ENCODE measurements at places on chromosomes 12 and 14.

GRCh38 chr14:105863296-105864108 lies 337.1 kb downstream of the TMEM121 start:
- H3K4me1 ChIP-seq = no peaks in the 10 kb centered on the region
- H3K4me3 ChIP-seq = no peak overlapping the region
- H3K27ac ChIP-seq = no peak overlapping the region
- H3K27me3 ChIP-seq = no peaks in the 10 kb centered on the region
- H3K36me3 ChIP-seq = no peaks in the 10 kb centered on the region

DNA sequence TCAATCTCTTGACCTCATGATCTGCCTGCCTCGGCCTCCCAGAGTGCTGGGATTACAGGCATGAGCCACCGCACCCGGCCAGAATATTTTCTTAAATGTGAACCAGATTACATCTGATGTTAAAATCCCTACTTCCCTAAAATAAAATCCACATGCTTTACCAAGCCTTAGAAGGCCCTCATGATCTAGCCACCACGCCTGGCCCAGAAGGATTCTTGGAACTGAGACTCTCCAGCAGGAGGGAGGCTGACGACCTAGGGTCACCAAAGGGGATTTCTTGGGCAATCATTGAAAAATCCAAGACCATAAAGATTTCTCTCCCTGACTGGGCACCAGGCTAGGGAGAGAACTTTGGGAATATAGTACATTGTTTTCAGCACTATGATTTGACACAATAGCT lies 25.2 kb upstream of the RASSF3 start:
- H3K4me1 ChIP-seq = peaks cover 5% of the 10 kb centered on the region
- DNase-seq = no peak
- H3K4me3 ChIP-seq = no peak overlapping the region
- H3K27ac ChIP-seq = no peak overlapping the region

- H3K4me3 ChIP-seq = no peak overlapping the region
- H3K27ac ChIP-seq = no peak overlapping the region
- H3K27me3 ChIP-seq = no peaks in the 10 kb centered on the region
- H3K4me1 ChIP-seq = no peaks in the 10 kb centered on the region
- H3K36me3 ChIP-seq = no peaks in the 10 kb centered on the region
- no peak for DNase-seq
Observed at GRCh38 chr14:21169573-21169972, 13.7 kb upstream of the OR5AU1 start.

DNA sequence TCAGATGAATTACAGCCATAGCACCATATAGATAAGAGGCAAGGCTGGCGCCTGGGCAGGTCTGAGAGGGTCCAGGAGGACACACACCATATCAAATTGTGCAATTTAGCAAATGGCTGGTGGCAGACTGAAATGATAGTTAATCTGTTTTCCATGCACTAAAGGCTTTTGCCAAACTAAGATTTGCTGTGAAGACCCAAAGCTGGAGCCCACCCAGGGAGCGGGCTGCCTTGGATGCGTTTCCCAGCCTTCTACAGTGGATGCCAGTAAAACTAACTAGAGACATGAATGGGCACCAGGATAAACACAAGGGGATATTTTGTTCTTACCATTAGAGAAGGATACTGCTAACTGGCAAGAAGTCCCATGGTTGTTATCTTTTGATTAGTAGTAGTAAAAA lies 475.1 kb downstream of the DPF3 start:
- H3K36me3 ChIP-seq = no peaks in the 10 kb centered on the region
- no peak for DNase-seq
- H3K4me1 ChIP-seq = no peaks in the 10 kb centered on the region
- H3K27ac ChIP-seq = no peak overlapping the region
- no peak overlapping the region for H3K4me3 ChIP-seq
- H3K27me3 ChIP-seq = no peaks in the 10 kb centered on the region

DNA sequence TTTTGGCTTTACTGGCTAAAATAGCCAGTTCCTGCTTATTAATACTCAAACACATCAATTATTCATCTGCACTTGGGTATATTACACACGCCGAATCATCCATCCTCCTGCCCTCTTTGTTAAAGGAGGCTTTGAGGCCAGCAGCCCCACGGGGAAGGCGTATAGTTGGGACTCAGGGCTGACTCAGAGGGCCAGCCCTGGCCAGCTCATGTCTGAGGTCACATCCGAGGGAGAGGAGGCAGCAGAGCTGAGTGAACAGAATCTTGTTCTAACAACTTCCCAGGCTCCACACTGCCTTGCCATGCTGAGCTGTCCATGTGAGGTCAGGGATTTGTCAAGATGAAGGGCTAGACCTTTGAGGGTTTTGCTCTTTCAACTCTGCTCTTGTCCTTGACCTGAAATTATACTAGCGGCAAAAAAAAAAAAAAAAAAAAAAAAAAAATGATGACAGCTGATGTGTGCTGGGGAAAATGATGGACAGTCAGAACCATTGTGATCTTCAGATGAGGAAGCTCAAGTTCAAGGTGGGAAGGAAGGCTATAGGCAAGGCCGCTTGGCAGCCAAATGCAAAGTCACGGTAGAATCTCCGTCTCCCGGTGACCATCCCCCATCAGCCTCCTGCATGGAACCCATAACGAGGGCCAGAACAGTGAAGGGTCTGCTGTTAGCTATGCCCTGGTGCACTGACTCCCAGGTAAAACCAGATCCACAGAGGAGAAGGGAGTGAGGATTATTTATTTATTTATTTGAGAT lies 12.5 kb upstream of the MARK3 start:
- H3K27ac ChIP-seq = no peak overlapping the region

DNA sequence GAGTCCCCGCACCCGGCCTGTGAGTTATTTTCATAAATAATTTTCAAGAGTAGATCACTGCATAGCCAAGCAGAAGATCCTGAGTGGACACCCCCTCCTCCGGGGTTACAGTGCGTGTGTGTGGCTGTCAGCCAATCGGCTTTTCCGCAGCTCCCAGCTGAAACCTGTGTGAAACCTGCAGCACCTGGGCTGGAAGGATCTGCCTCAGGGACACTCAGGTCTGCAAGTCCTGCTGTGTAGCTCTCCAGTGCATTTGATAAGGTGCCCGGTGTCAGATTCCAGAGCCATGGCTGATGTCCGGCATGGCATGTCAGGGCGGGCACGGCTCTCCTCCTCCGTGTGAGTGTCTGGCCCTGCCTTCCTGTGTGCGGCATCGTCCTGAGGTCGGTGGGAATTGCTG lies 124.8 kb downstream of the GLT1D1 start:
- no peaks in the 10 kb centered on the region for H3K4me1 ChIP-seq
- H3K4me3 ChIP-seq = no peak overlapping the region
- DNase-seq = no peak
- H3K27ac ChIP-seq = no peak overlapping the region
- no peaks in the 10 kb centered on the region for H3K27me3 ChIP-seq

DNA sequence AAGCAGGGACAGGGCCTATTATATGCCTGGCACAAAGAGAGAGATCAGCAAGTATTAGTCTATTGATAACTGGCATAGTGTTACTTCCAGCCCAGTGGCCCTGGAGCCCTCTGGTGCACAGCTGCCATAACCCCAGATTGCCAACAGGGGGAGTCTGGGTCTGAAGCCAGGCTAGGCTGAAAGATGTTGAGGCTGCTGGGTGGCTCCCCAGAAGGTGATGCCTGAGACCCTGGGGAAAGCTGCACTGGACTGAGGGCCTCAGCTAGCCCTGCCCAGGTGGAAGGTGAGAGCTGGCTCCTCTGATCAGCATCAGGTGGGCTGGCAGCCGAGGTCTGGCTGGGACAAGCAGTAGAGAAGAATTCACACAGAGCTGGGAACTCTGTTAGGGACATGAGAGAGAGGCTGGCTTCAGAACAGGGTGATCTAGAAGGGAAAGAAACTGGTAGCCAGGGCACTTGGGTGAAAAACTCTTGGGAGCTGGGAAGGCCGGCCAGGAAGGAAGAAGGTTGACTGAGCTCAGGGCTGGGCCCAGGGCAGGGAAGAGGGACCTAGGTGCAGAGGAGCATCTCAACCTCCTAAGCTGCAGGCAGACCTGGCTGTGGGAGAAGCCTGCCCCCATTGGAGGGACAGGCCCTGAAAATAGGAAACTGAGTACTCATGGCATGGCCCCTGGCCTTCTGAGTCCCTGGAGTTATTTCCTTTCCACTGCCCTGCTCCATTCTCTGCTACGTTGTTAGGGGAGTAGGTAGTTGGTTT lies 3.9 kb downstream of the GZMH start:
- H3K27ac ChIP-seq = no peak overlapping the region
- no peaks in the 10 kb centered on the region for H3K36me3 ChIP-seq
- H3K27me3 ChIP-seq = no peaks in the 10 kb centered on the region
- no peak overlapping the region for H3K4me3 ChIP-seq
- H3K4me1 ChIP-seq = no peaks in the 10 kb centered on the region
- DNase-seq = no peak

DNA sequence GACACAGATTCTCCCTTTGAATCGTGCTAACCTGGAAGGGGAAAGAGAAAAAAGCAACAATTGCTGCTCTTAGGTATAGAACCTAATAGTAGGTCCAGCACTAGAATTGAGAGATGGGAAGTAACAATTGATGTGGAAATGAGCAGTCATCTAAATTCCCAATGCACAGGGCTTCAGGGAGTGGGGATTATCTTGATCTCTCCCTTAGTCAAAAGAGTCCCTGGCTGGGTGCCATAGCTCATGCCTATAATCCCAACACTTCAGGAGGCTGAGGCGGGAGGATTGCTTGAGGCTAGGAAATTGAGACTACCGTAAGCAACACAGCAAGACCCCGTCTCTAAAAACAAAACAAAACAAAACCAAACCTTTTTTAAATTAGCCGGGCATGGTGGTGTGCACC lies 4.0 kb downstream of the APOBEC1 start:
- H3K36me3 ChIP-seq = no peaks in the 10 kb centered on the region
- H3K27ac ChIP-seq = no peak overlapping the region
- no peaks in the 10 kb centered on the region for H3K27me3 ChIP-seq
- DNase-seq = no peak
- H3K4me3 ChIP-seq = no peak overlapping the region

DNA sequence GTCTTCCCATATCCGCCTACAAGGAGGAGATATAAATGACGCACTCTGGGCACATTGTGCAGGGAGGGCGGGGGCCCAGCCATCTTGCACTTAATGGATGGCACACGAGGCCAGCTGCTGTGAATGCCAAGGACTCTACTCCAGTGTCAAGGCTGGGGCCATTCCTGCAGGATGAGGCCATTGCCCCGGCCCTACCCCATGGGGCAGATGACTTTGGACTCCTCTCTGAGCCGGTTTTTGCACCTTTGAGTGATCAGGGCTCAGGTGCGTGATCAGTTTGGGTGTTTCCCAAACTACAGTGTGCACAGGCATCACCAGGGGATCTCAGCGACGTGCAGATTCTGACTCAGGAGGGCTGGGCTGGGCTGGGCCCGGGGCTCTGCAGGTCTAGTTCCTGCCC lies 16.1 kb downstream of the MMAB start:
- no peaks in the 10 kb centered on the region for H3K27me3 ChIP-seq
- no peak overlapping the region for H3K27ac ChIP-seq
- H3K4me3 ChIP-seq = no peak overlapping the region
- H3K36me3 ChIP-seq = no peaks in the 10 kb centered on the region
- DNase-seq = no peak

DNA sequence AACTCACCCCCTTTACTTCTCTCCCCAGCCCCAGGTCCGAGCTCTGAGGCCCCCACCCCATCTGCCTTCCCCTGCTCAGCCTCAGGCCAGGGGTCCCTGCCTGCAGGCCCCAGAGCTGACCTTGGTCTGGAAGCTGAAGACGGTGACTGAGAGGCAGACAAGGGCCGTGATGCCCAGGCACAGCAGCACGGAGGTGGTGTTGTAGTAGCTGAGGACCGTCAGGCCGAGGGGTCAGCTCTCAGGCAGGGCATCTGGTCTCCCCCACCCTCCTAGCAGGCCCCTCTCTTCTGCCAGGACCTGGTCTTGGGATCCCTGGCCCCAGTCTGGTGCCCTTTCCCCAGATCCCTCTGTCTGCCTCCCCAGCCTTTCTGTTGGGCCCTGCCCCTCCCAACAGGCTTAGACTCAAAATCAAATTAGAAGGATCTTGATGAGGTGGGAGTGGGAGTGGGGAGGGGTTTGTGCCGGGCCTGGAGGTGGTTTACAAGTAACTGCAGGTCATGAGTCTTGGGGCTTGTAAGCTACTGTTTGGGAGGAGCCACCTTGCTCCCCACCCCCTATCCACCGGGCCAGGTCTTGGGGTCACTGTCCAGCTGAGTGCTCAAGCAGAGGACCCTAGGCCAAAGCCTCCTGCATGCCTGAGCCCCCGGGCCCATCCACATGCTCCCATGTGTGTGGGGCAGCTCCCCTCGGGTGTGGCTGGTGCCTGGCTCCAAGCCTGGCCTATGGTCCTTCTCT lies 14.2 kb downstream of the FAIM2 start:
- H3K4me1 ChIP-seq = no peaks in the 10 kb centered on the region
- H3K4me3 ChIP-seq = no peak overlapping the region
- no peaks in the 10 kb centered on the region for H3K36me3 ChIP-seq
- DNase-seq = peak; percentile 33
- H3K27me3 ChIP-seq = no peaks in the 10 kb centered on the region

GRCh38 chr12:118145798-118146156 lies 9.9 kb downstream of the PEBP1 start:
- peaks cover 2% of the 10 kb centered on the region for H3K36me3 ChIP-seq
- no peak overlapping the region for H3K4me3 ChIP-seq
- H3K4me1 ChIP-seq = no peaks in the 10 kb centered on the region
- no peak overlapping the region for H3K27ac ChIP-seq
- H3K27me3 ChIP-seq = no peaks in the 10 kb centered on the region

DNA sequence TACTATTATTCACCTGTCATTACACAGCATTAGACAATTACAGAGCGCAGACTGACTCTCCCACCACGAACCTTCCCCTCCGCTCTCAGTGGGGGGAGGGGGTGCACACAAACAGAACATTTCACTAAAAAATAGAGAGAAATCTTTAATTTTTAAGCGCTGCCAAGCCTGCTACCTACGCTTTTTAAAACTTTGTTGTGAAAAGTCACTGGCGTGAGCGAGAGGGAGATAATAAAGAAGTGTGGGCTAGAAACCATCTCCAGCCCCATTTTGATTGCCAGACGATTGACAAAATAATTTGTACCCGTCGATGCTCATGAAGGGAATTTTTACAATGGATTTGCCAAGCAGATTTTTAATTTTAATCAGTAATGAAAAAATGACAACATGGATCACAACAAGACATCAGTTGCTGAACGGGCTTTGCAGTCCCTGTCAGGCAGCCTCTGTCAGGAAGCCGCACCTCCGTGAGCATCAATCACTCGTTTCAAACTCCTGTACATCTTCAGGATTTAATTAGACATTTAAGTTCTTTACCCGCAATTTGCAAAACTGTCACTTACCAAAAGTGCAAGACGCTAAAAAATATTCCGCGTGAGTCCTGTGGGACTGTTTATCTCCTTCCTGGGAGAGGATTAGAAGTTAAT lies 209.1 kb downstream of the BCL11B start:
- no peak for DNase-seq
- H3K27ac ChIP-seq = no peak overlapping the region
- no peaks in the 10 kb centered on the region for H3K27me3 ChIP-seq
- no peak overlapping the region for H3K4me3 ChIP-seq

GRCh38 chr14:78737601-78738000 lies 567.4 kb downstream of the NRXN3 start:
- no peak overlapping the region for H3K27ac ChIP-seq
- no peaks in the 10 kb centered on the region for H3K27me3 ChIP-seq
- H3K36me3 ChIP-seq = no peaks in the 10 kb centered on the region

- no peak overlapping the region for H3K27ac ChIP-seq
- H3K4me3 ChIP-seq = no peak overlapping the region
- no peaks in the 10 kb centered on the region for H3K27me3 ChIP-seq
- H3K36me3 ChIP-seq = peaks cover 7% of the 10 kb centered on the region
- no peak for DNase-seq
Observed at GRCh38 chr12:55955800-55956508, 9.9 kb downstream of the PMEL start.

- no peaks in the 10 kb centered on the region for H3K4me1 ChIP-seq
- no peak for DNase-seq
- H3K27ac ChIP-seq = no peak overlapping the region
- no peaks in the 10 kb centered on the region for H3K36me3 ChIP-seq
Observed at GRCh38 chr12:97939156-97939555, 476.6 kb downstream of the RMST start.
